ENCODE measurements at places on chromosomes 3 and 15. TPM values are rescaled to one million over a fixed set of nuclear protein-coding genes. Genes with fewer than 3 reads are reported as not detected.
A peak's percentile ranks its signal among the peaks of the same experiment; 100 is the strongest.

PAQR5 gene
- 1.1 TPM for total RNA-seq

MUSTN1 gene
- total RNA-seq, result 1.4 TPM

DCBLD2 gene
- 278 TPM for total RNA-seq

CCDC174 gene
- 16.2 TPM for total RNA-seq

PTPRG gene
- total RNA-seq, result 148 TPM

MST1 gene
- 6.5 TPM for total RNA-seq

LRRC15 gene
- 3.6 TPM for total RNA-seq

PTH1R gene
- total RNA-seq, result 0.29 TPM

PLSCR5 gene
- total RNA-seq, result not detected

KLHL40 gene
- total RNA-seq, result not detected

DNA sequence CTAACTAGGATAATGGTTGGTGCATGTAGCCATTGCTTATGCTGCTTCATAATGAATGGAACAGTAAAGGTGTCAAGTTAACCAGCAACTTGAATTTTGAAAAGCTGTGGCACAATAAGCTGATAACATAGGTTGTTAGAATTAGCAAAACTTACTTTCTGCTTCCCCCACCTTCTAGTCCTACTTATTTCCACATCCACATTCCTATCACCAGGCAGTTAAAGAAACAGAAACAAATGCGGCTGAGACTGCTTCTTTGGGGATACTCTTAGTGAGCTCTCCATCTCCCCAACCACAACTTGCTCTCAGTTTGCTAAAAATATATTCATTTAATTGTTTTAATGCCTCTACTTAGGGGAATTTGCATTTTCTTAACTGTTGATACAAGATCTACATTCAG is 215.1 kb downstream of the TIGIT start:
- no peak for DNase-seq

- DNase-seq, result no peak
Observed at GRCh38 chr3:99955773-99956562, 138.3 kb downstream of the CMSS1 start.

- DNase-seq, result peak; percentile 44
Observed at GRCh38 chr15:58908550-58909309, 24.7 kb downstream of the SLTM start.

GRCh38 chr3:77588863-77589262 is 549.0 kb downstream of the ROBO2 start:
- no peak for DNase-seq

DNA sequence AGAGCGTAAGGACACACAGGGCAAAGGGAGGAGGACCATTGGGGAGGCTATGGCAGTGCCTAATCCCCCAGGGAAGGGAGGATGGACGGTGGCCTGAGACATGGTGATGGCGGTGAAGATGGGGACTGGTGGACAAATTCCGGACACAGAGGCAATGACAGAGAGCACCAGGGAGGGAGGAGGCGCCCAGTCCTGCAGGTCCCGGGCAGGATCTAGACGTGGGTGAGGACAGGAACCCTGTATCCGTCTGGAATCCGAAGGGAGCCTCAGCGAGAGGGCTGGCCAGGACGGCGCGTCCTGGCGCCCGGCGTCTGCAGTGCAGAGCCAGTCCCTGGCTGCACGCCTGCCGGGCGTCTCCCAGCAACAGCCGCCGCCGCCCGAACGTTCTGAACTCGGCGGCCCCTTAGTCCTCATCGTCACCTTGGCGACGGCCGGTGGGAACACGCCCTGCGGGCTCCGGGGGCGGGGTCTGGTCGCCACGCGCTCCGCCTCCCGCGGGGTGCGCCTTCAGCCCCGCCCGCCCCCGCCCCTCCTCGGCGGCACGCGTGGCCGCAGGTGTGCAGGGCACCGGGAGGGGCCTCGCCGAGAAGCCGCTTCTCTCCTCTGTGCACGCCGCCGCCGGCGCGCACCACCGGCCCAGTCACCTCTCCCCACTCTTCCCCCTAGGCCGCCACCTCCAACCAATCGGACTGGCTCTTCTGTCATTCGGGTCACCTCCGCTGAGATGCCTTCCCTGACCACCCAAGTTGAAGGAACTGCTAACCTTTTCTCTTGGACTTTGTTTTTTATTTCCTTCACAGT is 11.6 kb downstream of the XIRP1 start:
- DNase-seq, result peak; percentile 98

DNA sequence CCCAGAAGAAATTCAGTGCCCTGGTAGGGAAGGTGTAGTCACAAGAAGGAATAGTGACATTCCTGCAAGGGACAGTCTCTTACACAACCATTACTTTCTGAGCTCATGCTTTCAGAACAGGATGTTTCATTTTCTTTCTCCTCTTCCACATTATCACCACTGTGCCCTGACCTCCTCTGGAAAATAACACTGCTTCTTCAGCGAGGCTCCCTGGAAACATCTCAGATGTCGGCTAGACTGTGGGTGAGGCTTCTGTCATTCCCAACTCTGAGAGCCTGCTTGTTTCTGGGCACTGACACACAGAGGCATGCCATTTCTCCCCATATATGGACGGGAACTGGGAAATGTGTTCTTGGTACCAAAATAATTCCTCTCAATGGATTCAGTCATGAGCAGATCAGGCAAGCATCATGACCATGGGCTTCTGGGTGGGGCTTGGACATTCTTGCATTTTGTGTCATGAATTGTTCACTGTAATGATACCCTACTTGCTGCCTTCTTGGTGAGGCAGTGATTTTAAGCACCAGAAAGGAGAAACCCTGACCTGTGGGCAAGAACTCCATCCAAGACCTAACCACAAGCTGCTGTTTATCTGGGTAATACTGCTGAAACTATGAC is 14.3 kb upstream of the TNFAIP8L3 start:
- DNase-seq, result peak; percentile 71

GRCh38 chr15:55267401-55268175 is 22.0 kb downstream of the RAB27A start:
- DNase-seq, result no peak

DNA sequence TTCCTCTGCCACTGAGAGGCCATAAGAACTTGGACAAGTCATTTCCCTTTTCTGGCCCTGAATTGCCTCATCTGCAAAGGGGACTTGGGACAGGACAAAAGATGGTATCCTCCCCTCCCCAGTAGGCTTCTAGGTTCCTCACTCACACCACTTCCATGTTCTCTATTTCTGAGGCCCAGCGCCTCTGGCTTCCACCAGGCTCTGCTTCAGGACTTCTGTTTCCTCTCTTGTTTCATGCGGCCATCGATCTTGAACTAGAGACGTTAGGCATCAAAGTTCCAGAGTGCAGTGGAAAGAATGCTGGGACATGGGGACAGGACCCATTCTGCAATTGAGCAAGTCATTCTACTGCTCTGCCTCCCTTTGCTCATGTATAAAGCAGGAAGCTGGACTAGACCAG is 1.7 kb downstream of the TM4SF4 start:
- DNase-seq, result no peak

GRCh38 chr3:100053951-100054620 is 60.2 kb downstream of the FILIP1L start:
- DNase-seq, result no peak

DNA sequence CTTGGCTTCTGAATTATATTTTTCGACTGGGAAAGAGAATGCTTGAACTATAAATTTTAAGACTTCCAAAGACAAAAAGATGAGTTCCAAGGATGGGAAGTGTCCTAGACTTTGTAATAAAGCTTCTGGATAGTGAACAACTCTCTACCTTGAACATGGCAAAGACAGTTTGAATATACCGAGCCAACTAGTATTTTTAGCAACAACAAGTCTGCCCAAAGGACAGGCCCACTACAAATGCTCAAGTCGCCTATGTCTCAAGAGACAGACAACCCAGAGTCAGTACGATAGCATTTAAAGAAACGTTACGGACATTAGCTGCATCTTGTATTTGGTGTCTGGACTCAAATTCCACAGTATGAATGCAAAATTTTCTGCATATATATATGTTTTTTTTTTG is 175.3 kb upstream of the SLC2A2 start:
- DNase-seq, result no peak

- no peak for DNase-seq
Observed at GRCh38 chr15:32096916-32097617, 66.8 kb downstream of the CHRNA7 start.

DNA sequence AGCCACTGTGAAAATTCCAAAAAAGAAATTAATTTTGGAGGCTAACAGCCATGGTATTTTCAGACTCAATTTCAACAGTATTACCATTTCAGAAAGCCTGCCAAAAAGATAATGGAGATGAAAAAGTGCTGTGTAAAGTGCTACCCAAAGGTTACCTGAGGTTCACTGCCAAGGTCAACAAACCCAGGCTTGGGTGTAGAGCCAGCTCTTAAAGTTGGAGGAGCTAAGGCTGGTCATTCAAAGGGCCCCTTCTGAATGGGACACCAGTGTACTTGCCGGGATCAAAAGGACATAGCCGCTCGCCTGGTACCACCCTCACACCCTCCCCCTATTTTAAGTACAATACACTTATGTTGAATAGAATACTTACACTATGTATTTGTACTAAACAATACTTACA is 64.5 kb downstream of the ETV5 start:
- no peak for DNase-seq

DNA sequence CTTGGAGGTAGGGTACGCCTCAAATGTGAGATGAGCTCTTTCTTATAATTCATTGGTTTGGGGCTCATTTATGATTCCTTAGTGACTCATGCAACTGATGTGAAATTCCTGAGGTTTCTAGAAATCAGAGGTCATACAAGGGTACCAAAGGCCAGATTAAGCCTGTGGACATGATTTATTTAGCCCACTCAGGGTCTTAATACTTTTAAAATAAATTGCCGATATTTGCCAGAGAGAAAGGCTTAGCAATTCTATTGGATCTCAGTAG is 289.0 kb downstream of the NEK10 start:
- DNase-seq, result peak; percentile 37

DNA sequence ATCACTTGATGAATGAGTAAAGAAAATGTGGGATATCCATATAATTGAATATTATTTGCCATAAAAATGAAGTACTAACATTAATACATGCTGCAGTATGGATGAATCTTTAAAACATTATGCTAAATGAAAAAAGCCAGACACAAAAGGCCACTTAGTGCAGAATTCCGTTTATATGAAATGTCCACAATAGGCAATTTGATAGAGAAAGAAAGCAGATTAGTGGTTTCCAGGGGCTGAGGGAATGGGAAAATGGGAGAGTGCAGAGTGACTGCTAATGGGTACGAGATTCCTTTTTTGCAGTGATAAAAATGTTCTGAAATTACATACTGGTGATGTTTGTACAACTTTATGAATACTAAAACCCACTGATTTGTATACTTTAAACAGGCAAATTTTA is 126.7 kb downstream of the FRMD5 start:
- DNase-seq, result no peak

DNA sequence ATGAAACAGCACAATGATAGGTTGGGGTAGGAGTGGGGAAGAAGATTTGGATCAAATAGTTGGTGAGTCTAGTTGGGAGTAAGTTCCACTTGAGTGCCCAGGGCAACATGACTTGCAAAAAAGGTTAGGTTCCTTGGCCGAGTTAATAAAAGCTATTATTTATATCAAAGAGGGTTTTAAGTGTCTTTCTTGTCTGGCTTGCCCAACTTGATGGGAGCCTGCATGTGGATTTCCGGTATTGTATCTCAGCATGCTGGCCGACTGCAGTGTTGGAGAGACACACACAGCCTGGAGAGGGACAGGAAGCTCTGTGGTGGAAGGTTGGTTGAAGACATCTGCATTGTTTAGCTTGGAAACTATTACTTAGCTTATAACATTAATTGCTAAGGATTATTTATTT is 449.5 kb upstream of the TBL1XR1 start:
- no peak for DNase-seq

GRCh38 chr3:192727032-192727847 is at the start of gene FGF12:
Gene FGF12 (minus strand): TSS chr3:192727541.
- DNase-seq, result peak; percentile 56

- DNase-seq, result no peak
Observed at GRCh38 chr15:70475407-70475781, 288.0 kb downstream of the UACA start.

DNA sequence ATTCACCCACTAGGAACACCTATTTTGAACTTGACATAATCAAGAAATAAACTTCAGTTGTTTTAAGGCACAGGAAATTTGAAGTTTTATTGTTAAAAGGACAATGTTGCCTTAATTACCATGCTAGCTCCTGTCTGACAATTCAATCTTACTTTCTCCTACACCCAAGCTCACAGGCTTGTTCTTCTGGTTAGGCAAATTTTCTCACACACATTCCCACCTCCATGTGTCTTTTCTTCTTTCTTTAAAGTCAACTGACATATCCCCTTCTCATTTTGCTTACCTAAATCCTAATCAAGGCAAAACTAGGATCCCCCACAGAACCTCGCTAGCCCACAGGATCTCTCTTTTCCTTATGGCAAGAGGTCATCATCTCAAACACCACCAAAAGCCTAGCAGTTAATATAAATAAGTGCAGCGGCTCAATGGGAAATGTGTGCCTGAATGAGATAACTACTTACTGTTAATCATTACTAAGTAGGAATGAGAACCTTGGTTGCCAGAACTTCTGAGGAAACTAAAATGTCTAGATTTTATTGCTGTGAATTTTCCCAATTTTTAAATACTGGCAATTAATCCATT is 189.3 kb downstream of the PLCH1 start:
- no peak for DNase-seq

- DNase-seq, result no peak
Observed at GRCh38 chr15:54815556-54815955, 381.2 kb downstream of the RSL24D1 start.

- DNase-seq, result peak; percentile 11
Observed at GRCh38 chr3:130905551-130905950, 11.7 kb downstream of the ATP2C1 start.

All from osteoblast (primary cell).